ENCODE measurements at places on chromosomes 1 and 21. TPM values are rescaled to one million over a fixed set of nuclear protein-coding genes. Genes with fewer than 3 reads are reported as not detected.

The KRTAP7-1 gene
- not detected for total RNA-seq

The FAM163A gene
- 0.25 TPM for total RNA-seq

The SPRR2B gene
- total RNA-seq: not detected

The FCER1G gene
- total RNA-seq: 1.2 TPM

The COL16A1 gene
- 10.3 TPM for total RNA-seq

The PDZK1 gene
- total RNA-seq: 2.0 TPM

The FNDC5 gene
- total RNA-seq: 15.0 TPM

The DIO1 gene
- total RNA-seq: not detected

The HENMT1 gene
- 20.7 TPM for total RNA-seq

The S100A7A gene
- total RNA-seq: not detected

The C1orf56 gene
- 3.0 TPM for total RNA-seq

The NUP133 gene
- total RNA-seq: 52.9 TPM

The PBX1 gene
- 238 TPM for total RNA-seq

The NGF gene
- total RNA-seq: 0.74 TPM

The TMOD4 gene
- not detected for total RNA-seq

The LPAR3 gene
- total RNA-seq: 0.74 TPM

The CA6 gene
- not detected for total RNA-seq

The CNKSR1 gene
- 3.2 TPM for total RNA-seq

The OR6K2 gene
- not detected for total RNA-seq

The CASZ1 gene
- total RNA-seq: 0.98 TPM

The PLA2G2A gene
- not detected for total RNA-seq

The METTL13 gene
- total RNA-seq: 17.2 TPM

The CBR3 gene
- total RNA-seq: 0.98 TPM

The MYOM3 gene
- total RNA-seq: under 0.01 TPM

The CCDC30 gene
- total RNA-seq: 12.0 TPM

The SDE2 gene
- total RNA-seq: 21.6 TPM

The LRRC71 gene
- 0.25 TPM for total RNA-seq

The CPTP gene
- total RNA-seq: 10.6 TPM

All from temporal lobe (tissue), 4 donors.